CD4-positive, alpha-beta T cell treated with Interferon alpha-2 for 1 hour (primary cell): ENCODE measurements at places on chromosomes 1 and 21.
A peak's percentile ranks its signal among the peaks of the same experiment; 100 is the strongest.

DNA sequence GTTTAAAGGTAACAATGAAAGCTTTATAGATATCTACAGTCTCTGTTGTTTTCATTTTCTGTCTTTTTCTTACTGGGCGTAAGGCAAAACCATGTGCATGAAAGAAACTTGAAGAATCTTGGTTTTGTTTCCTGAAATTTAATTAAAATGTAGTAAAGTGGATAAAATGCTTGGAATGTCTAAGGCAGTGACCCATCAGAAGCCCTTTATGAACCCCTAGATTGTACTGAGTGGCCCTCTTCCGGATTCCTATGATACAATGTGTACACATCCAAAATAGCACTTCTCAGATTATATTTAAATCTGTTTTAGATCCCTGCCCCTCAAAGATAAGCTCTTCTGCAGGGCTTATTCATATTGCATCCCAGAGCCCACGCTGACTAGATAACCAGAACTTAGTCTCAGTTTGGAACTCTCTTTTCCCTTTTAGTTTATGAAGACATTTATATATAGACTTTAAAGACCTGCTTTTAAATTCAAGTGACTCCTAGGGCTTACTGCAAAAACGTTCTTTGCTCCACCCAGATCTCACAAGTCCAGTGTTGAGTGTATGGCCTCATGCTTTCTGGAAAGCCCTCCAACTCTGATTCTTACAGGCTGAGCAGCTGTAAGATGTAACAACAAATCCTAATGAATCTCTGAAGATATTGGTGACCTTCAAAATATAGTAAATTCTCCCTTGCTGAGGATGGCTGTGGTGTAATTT lies 142.9 kb downstream of the LRRC7 start:
- no peak for DNase-seq

- no peak for DNase-seq
Measured at GRCh38 chr1:55993646-55994318, 585.6 kb downstream of the PLPP3 start.

DNA sequence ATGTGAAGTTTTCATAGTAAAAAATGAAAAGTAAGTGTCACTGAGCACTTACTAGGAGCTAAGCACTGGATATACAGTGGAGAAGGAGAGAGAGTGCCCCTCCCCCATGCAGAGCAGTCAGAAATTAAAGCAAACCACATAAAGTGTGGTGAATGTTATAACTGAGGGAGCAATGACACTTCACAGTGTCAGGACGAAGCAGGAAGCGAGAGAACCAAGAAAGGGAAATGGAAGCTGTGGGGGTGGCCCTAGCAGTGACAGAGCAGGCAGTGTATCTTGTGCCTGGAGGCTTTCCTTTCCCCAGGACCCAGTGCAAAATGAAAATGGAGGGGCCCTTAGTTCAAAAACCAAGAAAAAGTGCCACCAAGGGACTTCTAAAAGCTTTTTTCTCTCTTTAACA lies 21.5 kb upstream of the RCAN3 start:
- DNase-seq = peak; percentile 73

DNA sequence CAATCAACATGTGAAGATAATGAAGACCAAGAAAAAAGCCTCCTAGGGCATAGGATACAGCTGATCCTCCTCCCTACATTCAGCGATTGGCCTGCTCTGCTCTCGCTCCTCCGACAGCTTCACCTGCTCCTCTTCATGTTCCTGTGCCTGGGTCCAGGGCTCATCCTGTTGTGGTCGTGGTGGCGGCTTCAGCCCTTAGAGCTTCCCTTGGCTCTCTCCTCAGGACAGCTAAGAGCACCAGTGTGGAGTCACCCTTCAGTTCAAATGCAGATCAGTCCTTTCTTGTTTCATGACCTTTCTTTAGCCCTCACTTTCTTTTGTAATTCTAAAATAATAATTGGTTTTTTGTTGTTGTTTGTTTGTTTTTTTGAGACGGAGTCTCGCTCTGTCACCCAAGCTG lies 18.7 kb downstream of the CNN3 start:
- no peak for DNase-seq

DNA sequence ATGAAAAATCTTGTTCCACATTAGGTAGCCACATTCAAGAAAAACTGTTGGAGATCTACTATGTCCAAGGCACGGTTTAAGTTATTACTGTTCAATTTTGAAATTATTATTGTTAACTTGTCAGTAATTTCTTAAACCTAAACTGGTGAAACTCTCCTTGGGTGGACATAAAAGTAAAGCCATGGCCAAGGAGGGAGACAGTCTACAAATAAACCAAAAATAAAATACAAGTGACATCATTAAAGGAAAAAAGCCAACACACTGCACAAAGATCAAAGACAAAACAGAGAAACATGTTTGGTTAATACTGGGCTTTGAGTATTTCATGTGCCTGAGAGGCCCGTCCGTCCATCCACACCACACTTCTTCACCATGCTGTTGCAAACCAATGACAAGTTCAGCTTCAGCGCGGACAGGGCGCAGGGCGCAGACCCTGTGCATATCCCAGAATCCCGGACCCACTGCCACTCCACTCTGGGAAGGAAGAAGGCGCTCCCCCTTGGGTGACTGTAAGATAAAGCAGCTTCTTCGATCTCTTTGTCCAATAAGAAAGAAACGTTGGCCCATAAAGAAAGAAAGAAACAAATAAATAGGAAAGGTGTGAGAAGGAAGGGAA lies 918 bp upstream of the RASAL2 start:
- DNase-seq = no peak

DNA sequence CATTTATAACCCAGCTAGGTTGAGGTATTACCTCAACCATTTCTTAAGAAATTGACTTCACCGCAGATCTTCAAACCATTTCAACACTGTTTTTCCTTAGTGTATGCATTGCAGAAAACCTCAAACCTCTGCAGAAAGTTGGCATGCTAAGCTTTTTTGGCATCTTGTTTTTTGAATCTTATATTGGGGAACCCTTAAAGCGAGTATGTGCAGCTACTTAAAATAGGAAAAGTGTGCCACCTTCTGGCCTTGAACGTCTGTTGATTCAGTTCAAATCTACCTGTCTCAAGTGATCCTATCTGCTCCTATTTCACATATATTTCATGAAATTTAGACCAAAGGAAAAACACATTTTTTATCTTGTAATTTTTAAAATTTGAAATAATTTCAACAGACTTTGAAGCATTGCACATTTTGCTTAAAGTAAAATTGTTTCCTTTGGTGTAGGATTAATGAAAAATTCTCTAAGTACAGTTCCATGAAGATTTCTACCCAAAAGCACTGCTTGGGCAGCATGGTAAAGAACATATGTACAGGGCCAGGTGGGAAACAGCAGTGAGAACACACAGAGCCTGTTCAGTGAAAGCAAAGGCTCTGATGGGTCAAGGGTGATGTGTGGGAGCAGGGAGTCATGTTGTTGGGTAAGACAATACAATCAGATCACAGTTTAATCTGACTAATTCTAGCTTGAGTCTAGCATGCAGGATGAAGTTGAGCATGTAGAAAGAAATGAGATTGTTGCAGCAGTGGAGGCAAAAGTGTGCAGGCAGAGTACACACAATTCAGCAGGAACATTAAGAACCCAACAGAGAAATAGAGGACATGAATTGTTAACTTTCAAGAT lies 17.2 kb downstream of the HENMT1 start:
- DNase-seq = peak; percentile 62

DNA sequence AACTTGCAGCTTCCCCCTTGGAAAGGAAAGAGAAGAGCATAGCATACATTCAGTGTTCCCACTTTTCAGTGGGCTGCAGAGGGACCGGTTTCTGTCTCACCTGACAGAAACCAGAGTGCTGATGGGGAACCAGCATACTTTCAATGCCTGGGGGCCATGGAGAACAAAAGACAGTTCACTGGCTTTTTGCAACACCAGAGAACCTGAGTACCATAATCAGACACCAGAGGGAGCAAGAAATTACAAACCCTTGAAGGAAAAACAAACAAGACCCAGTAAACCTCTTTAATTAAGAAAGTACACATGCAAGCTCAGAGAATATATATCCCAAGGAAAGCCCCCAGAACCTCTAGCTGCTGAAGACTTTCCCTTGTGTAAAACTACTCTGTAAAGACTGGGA lies 51.1 kb downstream of the CSMD2 start:
- DNase-seq = no peak

DNA sequence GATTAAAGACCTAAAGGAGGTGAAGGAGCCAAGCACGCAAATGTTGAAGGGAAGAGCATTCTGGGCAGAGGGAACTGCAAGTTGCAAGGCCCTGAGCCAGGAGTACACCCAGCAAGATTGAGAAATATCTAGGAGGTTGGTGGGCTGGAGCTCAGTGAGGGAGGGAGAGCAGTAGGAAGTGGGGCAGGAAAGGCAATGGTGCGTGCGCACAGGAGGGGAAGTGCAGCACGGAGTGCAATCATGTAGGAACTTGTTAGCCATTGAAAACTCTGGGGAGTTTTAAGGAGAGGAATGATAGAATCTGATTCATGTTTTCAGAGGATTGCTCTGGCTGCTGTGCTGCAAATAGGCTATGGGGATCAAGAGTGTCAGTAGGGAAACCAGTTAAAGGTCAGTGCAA lies 13.2 kb upstream of the IGSF3 start:
- DNase-seq = no peak

DNA sequence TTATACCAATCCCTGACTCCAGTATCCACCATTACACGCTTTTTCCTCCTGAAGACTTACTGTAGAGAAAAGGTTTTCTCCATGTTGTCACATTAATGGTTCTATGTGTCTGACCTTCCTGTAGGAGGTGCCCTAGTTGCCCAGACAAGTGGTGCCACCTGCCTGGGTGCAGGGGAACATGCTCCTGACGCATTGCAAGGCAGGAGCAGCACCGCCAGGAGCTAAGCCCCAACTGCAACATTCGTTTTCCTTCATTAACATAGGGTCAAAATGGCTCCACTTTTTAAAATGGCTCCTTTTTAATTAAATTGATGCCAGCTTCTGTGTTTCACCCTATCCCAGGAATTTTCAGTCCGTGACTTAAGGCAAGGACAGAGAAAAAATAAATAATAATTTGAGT lies 220.1 kb upstream of the SAMSN1 start:
- DNase-seq = no peak

- DNase-seq = no peak
Measured at GRCh38 chr1:2848006-2848670, 46.6 kb upstream of the TTC34 start.

DNA sequence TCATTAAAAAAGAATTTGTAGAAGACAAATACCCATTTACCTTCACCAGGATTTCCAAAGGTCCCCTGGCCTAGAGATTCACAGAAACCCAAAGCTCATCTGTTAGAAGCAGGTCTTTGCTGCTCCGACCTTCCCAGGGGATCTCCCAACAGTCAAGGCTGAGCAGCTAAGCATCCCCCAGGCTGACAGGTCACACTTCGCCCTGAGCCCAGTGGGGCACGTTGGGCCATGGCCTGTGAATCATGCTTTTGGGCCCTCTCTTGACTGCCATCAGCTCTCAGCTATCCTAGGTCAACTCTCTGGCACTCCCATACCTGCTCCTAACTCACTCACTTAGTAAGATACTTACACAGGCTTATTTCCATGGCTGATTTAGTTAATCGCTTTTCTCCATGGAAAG lies 157.7 kb downstream of the DSCAM start:
- DNase-seq = no peak

GRCh38 chr1:99685516-99686180 lies 39.7 kb downstream of the PALMD start:
- DNase-seq = peak; percentile 36
